ENCODE measurements at places on chromosomes 4 and X.

DNA sequence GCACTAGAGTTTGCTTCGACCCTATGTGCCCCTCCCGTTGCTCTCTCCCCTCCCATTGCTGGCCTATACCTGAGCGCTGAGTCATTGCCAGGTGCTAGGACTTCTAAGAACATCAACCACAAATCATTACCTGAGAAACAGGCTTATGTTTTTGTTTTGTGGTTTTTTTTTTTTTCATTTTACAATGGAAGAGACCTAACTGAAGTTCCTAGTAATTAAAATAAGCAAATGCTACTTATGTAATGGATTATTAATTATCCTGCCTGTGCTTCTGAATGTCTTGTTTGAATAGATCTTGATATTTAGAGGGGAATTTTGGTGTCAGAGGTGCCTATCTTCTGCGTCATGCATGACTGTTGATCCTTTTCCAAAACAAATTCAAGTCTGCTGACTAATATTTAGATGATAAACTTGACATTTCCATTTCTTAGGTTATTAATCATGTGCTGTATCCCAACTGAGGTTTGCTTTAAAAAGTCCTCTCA is 275.4 kb upstream of the CPEB2 start:
- no peak for DNase-seq
- no peak overlapping the region for H3K4me3 ChIP-seq
- peaks cover 6% of the 10 kb centered on the region for H3K4me1 ChIP-seq
- H3K36me3 ChIP-seq: no peaks in the 10 kb centered on the region

DNA sequence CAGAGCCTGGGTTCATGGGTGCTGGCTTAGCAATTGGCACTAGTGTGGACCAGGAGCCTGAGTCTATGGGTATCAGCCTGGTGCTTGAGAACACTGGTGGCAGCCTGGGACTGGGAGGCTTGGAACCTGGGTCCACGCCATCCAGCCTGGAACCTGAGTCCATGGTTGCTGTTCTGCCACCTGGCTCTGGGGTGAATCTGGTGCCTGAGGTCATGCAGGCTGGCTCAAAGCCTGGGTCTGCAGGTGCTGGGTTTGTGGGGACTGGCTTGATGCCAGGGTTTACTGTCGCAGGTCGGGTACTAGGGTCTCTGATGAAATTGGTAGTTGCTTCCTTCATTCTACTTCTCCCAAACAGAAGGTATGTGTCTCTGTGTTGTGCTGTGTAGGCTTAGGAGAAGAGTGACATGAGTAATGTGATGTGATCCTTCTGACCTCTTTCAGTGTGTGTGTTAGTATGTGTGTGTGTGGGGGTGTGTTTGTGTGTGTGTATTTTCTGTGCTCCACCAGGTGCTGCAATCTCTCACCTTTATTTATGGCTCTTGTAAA is 517.0 kb upstream of the EPHA5 start:
- no peak overlapping the region for H3K4me3 ChIP-seq
- H3K27me3 ChIP-seq: no peaks in the 10 kb centered on the region
- H3K36me3 ChIP-seq: no peaks in the 10 kb centered on the region
- H3K27ac ChIP-seq: no peak overlapping the region
- no peak for DNase-seq

- H3K27me3 ChIP-seq: no peaks in the 10 kb centered on the region
- H3K27ac ChIP-seq: no peak overlapping the region
- no peak overlapping the region for H3K4me3 ChIP-seq
Observed at GRCh38 chr4:71167083-71167482, 171.7 kb upstream of the SLC4A4 start.

GRCh38 chrX:9144701-9145241 is 110.8 kb upstream of the FAM9B start:
- H3K36me3 ChIP-seq: no peaks in the 10 kb centered on the region
- no peaks in the 10 kb centered on the region for H3K4me1 ChIP-seq
- H3K27ac ChIP-seq: no peak overlapping the region
- no peak for DNase-seq

DNA sequence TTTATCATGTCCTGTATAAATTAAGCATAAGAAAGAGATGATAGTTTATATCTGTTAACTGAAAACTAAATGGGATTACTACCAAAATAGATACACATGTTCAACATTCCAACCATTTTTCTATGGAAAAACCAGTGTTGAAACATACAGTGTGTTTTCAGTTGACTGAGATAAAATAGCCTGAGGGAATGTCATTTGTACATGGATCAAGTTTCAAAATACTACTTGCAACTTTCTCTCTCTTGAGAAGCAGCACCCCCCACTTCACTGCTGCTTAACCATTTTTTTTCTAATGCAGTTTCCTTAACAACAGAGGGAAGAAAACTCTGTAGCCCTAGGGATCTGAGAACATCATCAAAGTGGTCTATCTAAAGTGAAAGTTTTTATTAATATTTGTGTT is 70.8 kb downstream of the NPNT start:
- H3K27ac ChIP-seq: no peak overlapping the region
- H3K36me3 ChIP-seq: no peaks in the 10 kb centered on the region
- DNase-seq: no peak
- no peaks in the 10 kb centered on the region for H3K27me3 ChIP-seq
- no peak overlapping the region for H3K4me3 ChIP-seq

GRCh38 chr4:171256223-171256622 is 557.0 kb upstream of the GALNTL6 start:
- no peaks in the 10 kb centered on the region for H3K4me1 ChIP-seq
- H3K36me3 ChIP-seq: no peaks in the 10 kb centered on the region
- H3K27me3 ChIP-seq: no peaks in the 10 kb centered on the region
- DNase-seq: no peak
- H3K4me3 ChIP-seq: no peak overlapping the region

GRCh38 chrX:41858161-41858775 is 65.1 kb downstream of the CASK start:
- H3K4me1 ChIP-seq: no peaks in the 10 kb centered on the region
- H3K27me3 ChIP-seq: no peaks in the 10 kb centered on the region
- no peak overlapping the region for H3K4me3 ChIP-seq
- H3K27ac ChIP-seq: no peak overlapping the region
- no peaks in the 10 kb centered on the region for H3K36me3 ChIP-seq
- no peak for DNase-seq

DNA sequence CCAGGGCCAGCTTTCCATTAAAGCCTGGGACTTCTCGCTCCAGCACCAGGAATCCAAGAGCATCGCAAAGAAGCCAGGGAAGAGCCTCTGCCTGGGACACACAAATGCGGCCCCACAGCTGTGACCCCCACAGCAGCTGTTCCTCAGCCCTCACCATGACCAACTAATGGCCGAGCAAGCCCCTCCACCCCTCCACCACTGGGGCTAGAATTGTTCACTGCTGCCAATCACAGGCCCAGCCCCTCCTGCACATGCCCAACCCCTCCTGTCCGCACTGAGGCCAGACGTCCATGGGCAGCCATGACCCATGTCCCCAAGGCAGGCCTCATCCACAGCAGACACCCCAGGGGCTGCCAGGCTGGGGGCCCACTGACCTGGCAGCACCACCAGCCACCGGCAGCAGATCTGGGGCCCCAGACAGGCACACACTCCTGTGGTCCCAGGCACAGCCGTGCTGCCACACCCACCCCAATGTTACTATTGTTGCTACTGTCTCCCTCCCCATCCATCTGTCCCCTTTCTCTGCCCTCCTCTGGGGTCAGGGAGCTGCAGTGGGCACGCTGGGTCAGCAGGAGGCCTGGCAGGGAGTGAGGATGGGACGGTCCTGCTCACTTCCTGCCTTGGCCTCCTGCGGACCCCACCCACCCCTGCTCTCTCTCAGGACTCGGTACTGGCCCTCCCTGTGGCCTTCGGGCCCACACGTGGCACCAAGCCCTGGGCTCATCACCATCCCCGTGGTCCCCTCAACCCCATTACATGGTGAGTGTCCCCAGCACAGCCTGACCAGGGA is 56.0 kb downstream of the ZFYVE28 start:
- H3K27me3 ChIP-seq: no peaks in the 10 kb centered on the region
- DNase-seq: no peak
- H3K4me3 ChIP-seq: no peak overlapping the region

DNA sequence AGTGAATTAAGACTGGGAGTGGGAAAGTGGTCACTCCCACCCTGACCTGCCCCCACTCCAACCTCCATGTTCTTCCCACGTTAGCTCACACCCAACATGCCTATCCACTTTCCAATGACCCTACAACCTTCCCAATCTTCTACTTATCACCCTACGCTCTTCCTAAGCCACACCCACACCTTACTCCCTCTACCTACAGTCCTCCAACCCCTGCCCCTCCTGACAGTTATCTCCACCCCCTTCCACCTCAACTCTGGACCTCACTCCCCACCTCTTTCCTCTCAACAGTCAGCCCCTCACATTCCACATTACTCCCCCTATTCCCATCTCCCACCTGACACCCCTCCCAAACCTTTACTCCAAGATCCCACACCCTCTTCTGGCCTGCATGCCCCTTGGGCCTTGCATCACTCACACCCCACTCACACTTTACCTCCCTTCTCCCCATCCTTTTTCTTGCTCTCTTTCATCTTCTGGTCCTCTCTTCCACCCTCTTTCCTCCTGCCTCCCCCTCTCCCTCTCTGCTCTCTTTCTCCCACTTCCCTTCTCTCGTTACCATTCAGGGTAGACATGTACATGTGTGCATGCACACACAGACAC is 6.9 kb downstream of the NALF2 start:
- no peak overlapping the region for H3K27ac ChIP-seq
- no peaks in the 10 kb centered on the region for H3K4me1 ChIP-seq
- H3K4me3 ChIP-seq: no peak overlapping the region
- peaks cover 17% of the 10 kb centered on the region for H3K27me3 ChIP-seq
- H3K36me3 ChIP-seq: no peaks in the 10 kb centered on the region

GRCh38 chrX:44011506-44011905 is 38.3 kb upstream of the NDP start:
- H3K4me1 ChIP-seq: no peaks in the 10 kb centered on the region
- no peaks in the 10 kb centered on the region for H3K27me3 ChIP-seq
- DNase-seq: no peak
- no peak overlapping the region for H3K27ac ChIP-seq

DNA sequence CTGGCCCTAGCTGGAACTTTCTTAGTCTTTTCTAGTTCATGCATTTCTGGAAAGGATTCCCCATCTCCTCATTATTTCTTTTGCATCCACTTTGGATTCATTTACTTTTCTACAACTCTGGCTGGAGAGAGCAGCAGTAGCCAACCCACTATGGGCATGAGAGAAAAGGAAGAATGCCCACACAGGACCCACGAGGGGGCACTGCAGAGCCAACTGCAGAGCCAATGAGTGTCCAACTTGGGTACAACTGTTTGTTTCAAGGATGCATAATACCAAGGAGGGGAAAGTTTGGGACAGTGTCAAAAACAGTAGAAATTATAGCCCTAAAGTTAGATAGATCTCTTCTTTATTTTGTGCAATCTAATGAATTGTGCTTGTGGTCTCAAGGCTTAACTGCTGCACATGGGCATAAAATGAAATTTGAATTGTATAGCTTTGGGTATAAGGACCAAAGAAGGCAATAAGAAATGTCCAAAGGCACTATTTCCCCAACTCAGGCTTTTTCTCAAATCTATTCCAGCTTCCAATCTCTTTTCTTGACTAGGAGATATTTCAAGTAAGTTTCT is 230.6 kb downstream of the NSUN7 start:
- H3K27me3 ChIP-seq: no peaks in the 10 kb centered on the region
- peaks cover 7% of the 10 kb centered on the region for H3K4me1 ChIP-seq
- no peak overlapping the region for H3K4me3 ChIP-seq
- H3K36me3 ChIP-seq: no peaks in the 10 kb centered on the region

DNA sequence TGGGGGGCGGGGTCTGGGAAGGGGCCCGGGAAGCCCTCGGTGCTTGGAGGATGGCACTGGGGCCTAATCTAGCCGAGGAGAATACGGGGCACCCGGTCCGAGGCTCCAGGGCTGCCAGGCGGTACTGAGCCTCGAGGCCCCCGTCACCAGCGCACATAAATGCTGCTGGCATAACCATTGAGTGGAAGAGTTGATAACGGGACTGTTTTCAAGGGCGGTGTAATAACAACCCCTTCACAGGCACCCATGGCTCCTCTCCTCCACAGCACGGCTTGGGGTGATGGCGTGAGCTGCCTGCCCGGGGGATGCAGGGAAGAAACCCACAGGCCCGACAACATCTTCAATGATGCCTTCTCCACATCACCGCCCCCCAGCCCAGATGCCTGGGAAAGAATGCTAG is 130.7 kb downstream of the FAM53A start:
- no peaks in the 10 kb centered on the region for H3K36me3 ChIP-seq
- peaks cover 18% of the 10 kb centered on the region for H3K4me1 ChIP-seq
- no peak overlapping the region for H3K27ac ChIP-seq
- H3K4me3 ChIP-seq: no peak overlapping the region

- no peaks in the 10 kb centered on the region for H3K4me1 ChIP-seq
- H3K4me3 ChIP-seq: no peak overlapping the region
- no peaks in the 10 kb centered on the region for H3K27me3 ChIP-seq
- H3K27ac ChIP-seq: no peak overlapping the region
Observed at GRCh38 chr4:182738283-182739047, 178.7 kb downstream of the DCTD start.

GRCh38 chrX:49762175-49762720 is 66.5 kb upstream of the PAGE1 start:
- no peak overlapping the region for H3K27ac ChIP-seq
- no peak overlapping the region for H3K4me3 ChIP-seq
- no peaks in the 10 kb centered on the region for H3K27me3 ChIP-seq
- DNase-seq: no peak

GRCh38 chrX:65528705-65529340 is 5.8 kb downstream of the LAS1L start:
- H3K4me3 ChIP-seq: no peak overlapping the region
- H3K27me3 ChIP-seq: no peaks in the 10 kb centered on the region
- peaks cover 13% of the 10 kb centered on the region for H3K4me1 ChIP-seq
- H3K27ac ChIP-seq: no peak overlapping the region
- no peak for DNase-seq
- H3K36me3 ChIP-seq: peaks cover 35% of the 10 kb centered on the region

- no peak for DNase-seq
- H3K36me3 ChIP-seq: no peaks in the 10 kb centered on the region
- H3K4me3 ChIP-seq: peak within 1 kb of the TSS; percentile 50
- peaks cover 18% of the 10 kb centered on the region for H3K4me1 ChIP-seq
- no peak within 1 kb of the TSS for H3K27ac ChIP-seq
- H3K27me3 ChIP-seq: peaks cover 9% of the 10 kb centered on the region
Observed at GRCh38 chr4:15778289-15779241, at the start of gene CD38. CD38 (plus strand) TSS chr4:15778328; CDS start chr4:15778415, 87 bp downstream.

DNA sequence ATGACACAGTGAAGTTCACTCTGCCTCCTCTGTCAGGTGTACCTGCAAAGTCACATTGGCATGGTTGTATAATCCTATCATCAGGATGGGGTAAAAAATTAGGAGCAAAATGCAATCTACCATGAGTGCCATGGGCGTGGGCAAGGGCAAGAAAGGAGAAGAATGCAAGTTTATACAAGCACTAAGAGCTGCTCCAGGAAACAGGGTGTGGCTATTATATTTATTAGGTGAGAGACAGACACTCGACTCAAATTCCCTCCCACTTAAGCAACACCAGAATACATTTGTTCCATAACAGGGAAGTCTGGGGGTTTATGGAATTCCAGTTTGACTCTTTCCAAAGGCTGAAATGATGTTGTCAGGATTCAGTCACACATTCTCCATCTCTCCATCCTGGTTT is 378.8 kb downstream of the BCOR start:
- H3K4me1 ChIP-seq: peaks cover 7% of the 10 kb centered on the region
- DNase-seq: no peak
- H3K27me3 ChIP-seq: no peaks in the 10 kb centered on the region
- H3K36me3 ChIP-seq: no peaks in the 10 kb centered on the region
- no peak overlapping the region for H3K4me3 ChIP-seq

GRCh38 chr4:26130841-26131432 is 189.9 kb upstream of the RBPJ start:
- H3K27me3 ChIP-seq: peaks cover 7% of the 10 kb centered on the region
- no peaks in the 10 kb centered on the region for H3K36me3 ChIP-seq
- H3K4me3 ChIP-seq: no peak overlapping the region
- H3K27ac ChIP-seq: no peak overlapping the region
- H3K4me1 ChIP-seq: peaks cover 19% of the 10 kb centered on the region

- no peaks in the 10 kb centered on the region for H3K4me1 ChIP-seq
- no peak for DNase-seq
- no peak overlapping the region for H3K4me3 ChIP-seq
- H3K27me3 ChIP-seq: no peaks in the 10 kb centered on the region
- H3K27ac ChIP-seq: no peak overlapping the region
Observed at GRCh38 chr4:15600176-15600575, 55.0 kb downstream of the FBXL5 start.

Data from suprapubic skin (tissue), 4 donors.